ENCODE measurements at places on chromosomes 12 and 14.
A peak's percentile ranks its signal among the peaks of the same experiment; 100 is the strongest.

GRCh38 chr12:56839915-56840325 is 76.8 kb downstream of the HSD17B6 start:
- DNase-seq: no peak

GRCh38 chr14:104819361-104819781 is 18.5 kb downstream of the ZBTB42 start:
- no peak for DNase-seq

DNA sequence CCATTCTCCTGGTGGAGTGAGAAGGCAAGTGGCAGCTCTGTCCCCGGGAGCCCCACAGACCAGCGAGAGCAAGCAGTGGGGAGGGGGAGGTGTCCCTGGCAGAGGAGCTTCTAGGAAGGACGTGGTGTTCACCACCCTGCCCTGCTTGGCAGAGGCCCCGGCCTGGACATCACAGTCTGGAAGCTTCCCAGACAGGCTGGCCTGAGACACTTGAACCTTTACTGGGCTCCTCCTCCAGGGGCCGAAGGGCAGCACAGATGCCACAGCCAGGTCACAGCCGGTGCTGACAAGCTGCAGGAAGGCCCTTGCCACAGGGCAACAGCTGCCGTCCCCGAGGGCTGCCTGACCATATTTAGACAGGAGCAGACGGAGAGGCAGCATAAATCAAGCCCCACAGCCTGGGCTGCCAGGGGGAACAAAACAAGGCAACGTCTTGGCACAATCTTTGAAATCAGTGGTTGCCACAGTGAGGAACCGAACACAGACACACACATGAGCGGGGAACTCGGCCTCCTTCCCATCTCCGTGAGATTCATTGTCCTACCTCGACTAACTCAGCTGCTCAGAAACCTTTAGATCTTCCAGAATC is 28.5 kb downstream of the PRIMA1 start:
- DNase-seq: peak; percentile 10

- no peak for DNase-seq
Measured at GRCh38 chr14:94292872-94293577, at the start of gene SERPINA10. Gene SERPINA10 (minus strand): TSS chr14:94293268. CDS start chr14:94290593, 2,675 bp downstream.

GRCh38 chr12:57196439-57196838 is 20.2 kb upstream of the NXPH4 start:
- DNase-seq: no peak

- DNase-seq: no peak
Measured at GRCh38 chr14:104470588-104470987, 109.0 kb upstream of the C14orf180 start.

DNA sequence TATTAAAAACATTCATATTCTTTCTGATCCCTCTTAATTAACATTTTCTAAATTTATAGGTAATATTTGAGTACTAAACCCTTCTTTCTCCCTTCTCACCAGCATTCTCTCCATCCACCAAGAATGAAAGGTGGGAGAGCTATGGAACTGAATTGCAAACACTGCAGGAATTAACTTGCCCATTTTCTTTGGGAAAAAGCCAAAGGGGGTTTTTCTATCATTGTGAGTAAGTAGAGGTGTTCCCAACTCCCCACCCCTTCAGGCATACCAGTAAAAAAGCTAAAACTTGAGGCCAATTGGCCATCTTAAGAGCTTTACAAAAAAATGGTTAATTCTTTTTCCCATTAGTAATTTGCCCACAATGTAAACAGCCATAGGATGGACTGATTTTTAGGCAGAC is 23.7 kb downstream of the PCNX1 start:
- DNase-seq: no peak

GRCh38 chr12:92930421-92930820 is 1.3 kb upstream of the EEA1 start:
- no peak for DNase-seq

GRCh38 chr14:24054324-24054641 is 2.5 kb downstream of the CARMIL3 start:
- no peak for DNase-seq

GRCh38 chr12:88144546-88145468 is 2.7 kb downstream of the TMTC3 start:
- DNase-seq: no peak

DNA sequence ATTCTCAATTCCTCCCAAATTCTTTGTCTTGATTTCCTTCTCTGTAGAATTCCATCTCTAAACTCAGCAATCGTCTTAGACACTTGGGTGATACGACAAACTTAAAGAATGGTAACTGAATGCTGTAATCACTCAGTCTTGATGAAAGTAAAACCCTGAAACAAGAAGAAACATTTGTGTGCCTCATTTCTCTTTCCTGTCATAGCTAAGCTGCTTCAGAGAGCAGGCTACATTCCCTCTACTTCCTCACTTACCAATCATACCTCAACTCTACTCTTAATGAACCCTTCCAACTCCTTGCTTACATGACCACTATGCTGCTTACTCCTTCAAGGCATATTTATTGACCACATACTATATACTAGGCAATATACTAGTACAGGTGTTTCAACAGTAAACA is 8.3 kb downstream of the MAP4K5 start:
- no peak for DNase-seq

DNA sequence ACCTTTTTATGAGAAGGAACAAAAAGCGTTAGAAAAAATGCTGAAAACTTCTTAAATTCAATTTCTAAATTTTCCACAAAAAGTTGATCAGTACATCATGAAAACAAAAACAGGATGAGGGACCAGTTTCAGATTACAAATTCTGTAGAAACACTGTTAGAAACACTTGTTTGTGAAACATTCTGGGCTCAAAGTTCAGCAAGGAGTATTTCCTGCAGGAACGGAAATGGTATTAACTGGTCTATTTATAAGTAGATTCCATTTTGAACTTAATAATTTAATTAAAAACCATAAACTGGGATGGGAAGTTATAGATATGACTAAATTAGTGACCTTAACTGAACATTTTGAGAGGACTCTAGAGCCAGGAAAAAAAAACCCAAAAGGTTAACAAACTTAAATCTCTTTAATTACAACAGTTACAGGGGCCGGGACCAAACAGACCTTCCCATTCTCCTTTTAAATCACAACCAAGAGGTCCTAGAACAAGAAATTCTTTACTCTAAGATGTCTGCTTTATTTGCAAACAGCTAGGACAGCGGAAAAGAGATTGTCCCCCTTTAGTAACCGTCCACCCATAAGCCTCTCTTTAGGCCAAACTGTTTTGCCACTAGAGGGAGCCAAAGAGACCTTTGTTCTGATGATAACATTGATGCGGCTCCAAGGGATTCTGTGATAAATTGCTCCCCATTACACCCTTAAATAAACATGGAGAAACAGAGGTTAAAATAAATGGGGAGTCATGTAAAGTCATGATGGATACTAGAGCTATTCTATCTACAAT is 69.0 kb upstream of the RERGL start:
- DNase-seq: no peak

GRCh38 chr12:52415870-52416750 is 10.0 kb upstream of the KRT82 start:
- DNase-seq: no peak

GRCh38 chr12:84874825-84875139 is 37.8 kb downstream of the SLC6A15 start:
- DNase-seq: no peak

- DNase-seq: no peak
Measured at GRCh38 chr12:111112311-111113098, 192.1 kb upstream of the MYL2 start.

DNA sequence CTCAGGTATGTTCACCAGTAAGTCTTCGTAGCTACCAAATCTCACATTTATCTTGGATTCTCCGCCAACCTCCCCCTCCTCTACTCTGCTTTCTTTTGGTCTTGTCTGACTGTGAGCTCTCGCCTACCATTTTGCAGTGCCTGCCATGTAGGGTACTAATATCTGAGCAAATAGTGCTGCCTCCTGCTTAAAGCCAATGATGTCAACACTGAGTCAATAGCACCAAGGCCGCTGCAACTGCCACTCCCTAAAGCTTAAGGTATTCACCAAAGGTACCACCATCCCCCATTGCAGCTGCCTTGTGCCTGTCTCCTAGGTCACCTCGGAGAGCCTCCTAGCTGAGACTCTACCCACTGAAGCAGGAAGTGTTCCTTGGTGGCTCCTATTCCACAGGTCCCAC is 114.8 kb upstream of the FUT8 start:
- no peak for DNase-seq

GRCh38 chr12:106585521-106586277 is 2.9 kb downstream of the RFX4 start:
- DNase-seq: no peak

DNA sequence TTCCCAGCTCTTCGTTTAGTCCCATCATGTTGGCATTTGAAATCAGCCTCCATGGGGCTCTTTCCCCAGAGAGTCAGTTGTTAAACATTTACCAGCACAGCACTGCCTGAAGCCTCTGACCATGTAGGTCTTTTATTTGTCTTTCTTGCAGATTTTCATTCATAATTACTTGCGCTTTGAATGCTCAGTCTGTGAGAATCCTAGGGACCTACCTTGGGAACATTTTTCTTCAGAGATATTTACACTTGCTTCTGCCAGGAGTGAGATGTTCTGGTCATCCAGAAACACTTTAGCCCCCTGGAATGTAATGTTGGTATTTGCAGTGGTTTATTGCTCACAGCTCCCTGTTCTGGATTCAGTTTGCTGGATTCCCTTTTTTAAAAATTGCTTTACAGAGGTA is 41.7 kb downstream of the RPH3A start:
- DNase-seq: no peak

DNA sequence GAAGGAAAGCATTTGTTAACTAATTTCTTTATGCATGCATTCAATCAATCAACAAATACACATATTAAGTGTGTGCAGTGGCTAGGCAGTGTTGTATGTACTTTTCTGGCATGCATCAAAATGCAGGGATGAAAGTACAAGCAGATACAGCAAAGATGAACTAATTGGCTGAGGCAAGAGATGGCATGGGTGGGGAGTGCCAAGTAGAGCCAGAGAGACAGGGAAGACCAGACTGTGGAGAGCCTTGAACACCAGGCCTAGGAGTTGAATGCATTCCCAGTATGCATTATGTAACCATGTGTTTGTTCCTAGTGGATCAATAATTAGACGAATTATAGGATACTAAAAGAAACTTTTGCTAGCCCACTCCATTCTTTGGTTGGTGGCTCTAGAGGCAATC is 17.3 kb upstream of the LMNTD1 start:
- DNase-seq: no peak

- no peak for DNase-seq
Measured at GRCh38 chr12:79514730-79515529, 175.8 kb downstream of the PAWR start.

DNA sequence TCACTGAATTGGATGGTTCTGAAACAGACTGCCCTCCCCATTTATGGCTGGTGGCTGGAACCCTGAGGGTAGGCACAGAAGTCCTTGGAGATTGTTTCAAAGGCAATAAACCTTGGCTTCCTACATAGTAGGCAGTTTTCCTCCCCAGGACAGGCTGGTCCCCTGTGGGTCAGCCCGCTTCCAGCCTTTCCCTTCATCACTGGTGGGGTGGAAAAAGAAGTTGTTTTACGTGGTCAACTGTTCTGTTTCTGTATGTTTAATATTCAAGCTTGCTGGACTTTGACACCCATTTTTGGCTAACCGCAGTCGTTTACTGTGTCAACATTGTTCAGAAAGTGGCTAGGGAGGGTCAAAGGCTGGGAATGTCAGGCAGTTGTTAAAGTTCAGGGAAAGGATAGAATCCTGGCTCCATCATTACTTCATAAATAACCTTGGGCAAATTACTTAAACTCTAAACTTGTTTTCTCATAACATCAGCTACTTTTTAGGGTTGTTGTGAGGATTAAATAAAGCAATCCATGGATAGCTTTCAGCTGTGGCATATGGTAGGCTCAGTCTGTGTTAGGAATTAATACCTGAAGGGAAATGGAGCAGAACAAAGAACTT is 2.4 kb downstream of the KLHDC2 start:
- no peak for DNase-seq

- DNase-seq: no peak
Measured at GRCh38 chr14:90611936-90612335, 204.3 kb downstream of the TTC7B start.

DNA sequence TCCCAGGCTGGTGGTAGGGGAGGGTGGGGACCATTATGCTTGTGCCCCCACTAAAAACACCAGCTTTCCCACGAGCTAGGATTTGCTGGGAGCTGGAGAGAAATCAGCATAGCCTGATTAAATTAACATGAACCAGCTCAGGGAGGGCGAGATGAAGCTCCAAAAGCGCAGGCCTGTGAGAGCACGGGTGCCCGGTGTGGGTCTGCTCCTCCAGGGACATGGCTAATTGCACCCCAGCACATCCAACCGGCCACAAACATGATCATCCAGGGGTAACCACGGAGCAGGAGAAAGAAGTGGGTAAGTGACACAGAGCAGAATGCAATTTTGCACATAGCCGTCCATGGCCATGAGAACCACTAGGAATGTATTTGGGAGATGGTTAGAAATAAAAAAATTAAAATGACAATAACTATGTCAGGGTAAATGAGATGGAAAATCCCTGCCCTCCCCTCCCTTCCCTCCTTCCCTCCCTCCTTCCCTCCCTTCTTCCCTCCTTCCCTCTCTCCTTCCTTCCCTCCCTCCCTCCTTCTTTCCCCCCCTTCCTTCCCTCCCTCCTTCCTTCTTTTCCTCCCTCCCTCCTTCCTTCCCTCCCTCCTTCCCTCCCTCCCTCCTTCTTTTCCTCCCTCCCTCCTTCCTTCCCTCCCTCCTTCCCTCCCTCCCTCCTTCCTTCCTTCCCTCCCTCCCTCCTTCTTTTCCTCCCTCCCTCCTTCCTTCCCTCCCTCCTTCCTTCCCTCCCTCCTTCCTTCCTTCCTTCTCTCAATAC is 26.9 kb downstream of the CLMN start:
- DNase-seq: no peak

- DNase-seq: no peak
Measured at GRCh38 chr14:61247935-61248334, 33.2 kb downstream of the TMEM30B start.

DNA sequence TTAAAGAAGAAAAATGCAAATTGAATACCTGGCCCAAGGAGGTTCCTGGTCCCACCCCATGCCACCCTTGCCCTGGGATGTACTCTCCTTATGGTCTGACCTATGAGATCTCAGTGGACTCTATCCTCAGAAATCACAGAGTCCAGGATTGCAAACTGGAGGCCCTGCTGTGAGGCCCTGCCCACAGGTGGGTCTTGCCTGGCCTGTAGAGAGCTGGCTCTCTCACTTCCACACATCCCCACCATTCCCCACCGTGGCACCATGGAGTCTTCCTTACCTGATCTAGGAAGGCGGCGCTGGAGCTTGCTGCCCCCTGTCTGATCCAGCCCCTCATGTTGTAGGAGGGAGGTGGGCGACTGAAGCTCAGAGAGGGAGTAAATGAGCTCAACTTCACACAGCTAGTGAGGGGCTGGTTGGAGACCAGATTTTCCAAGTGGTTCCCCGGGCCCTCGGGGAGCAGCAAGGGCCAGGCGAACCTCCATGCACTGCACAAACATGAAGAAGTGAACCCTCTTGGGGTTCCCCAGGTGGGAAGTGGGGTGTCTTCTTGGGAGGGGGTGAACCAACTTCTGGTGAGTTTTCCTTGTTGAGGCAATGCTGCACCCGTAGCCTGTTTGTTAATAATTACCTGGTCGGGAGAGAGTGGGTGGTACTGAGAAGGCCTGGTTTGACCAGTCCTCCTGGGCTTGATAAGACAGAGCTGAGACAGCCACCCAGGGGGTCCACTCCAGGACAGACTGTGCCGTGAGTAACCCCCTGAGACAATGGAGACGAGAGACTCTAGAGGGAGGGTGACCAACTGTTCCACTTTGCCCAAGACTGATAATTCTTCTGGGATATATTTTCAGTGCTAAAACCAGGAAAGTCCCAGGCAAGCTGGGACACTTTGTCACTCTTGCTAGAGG is at the start of gene SERPINA4:
SERPINA4 (plus strand) TSS at position 692 of the 905 bp plus-strand sequence. CDS start 2,041 bp downstream, outside the sequence.
- DNase-seq: no peak

Data from NCI-H1092 treated with DMSO at 0.1 percent for 48 hours (cell line).